ENCODE measurements at places on chromosomes 3 and 15.

- DNase-seq = no peak
Measured at GRCh38 chr3:114111060-114111770, 54.7 kb downstream of the QTRT2 start.

DNA sequence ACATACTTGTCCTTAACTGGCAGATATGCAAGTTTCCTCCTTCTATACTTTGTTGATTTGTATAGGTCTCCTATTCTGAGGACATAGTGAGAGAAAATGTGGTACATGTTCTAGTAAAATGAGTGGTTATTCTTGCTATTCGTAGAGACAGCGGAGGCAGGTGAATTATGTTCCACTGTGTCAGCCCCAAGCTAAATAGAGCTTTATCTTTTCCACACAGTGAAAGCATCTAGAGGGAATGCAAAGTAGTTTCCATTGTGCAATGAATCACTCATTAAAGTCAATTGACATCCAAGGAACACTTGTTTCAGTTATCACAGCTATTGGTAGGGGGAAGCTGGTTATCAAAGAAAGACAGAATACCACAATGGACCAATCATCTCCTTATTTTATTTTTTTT is 262.4 kb downstream of the NLGN1 start:
- no peak for DNase-seq

DNA sequence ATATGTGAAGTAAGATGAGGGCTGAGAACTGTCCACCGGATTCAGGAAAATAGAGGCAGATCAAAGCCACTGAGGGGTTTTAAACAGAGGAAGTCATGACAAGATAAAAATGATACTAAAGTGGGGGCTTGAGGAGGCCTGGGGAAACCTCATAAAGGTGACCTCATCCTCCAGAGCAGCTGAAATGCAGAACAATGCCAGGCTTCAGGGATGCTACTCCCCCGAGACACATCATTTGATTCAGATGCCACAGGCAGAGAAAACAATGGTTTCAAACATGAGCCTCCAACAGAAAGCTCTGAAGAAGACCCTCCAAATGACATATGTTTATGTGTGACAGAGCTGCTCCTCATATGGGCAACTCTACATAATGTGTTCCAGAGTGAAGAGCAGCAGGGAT is 6.4 kb downstream of the CFAP20DC start:
- peak; percentile 42 for DNase-seq

DNA sequence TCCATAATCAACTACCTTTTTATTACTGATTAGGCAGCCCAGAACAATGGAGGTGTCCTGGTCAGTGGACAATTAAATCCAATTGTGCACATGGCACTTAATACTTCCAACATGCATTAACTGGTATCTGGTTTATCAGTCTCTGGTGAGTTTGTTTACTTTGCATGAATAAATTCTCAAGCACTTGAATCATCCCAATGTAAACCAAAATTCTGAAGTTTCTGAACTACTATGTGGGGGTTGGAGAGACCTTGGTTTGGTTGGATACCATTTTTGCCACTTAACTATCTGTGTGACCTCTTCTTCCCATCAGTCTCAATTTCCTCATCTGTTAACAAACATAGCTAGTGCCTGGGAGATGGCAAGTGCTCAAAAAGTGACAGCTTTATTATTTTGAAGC is 70.5 kb upstream of the MAP4 start:
- peak; percentile 30 for DNase-seq

GRCh38 chr3:132652640-132653270 is 6.9 kb downstream of the ACAD11 start:
- DNase-seq = no peak

GRCh38 chr15:48059791-48060190 is 61.0 kb upstream of the SLC24A5 start:
- DNase-seq = no peak

DNA sequence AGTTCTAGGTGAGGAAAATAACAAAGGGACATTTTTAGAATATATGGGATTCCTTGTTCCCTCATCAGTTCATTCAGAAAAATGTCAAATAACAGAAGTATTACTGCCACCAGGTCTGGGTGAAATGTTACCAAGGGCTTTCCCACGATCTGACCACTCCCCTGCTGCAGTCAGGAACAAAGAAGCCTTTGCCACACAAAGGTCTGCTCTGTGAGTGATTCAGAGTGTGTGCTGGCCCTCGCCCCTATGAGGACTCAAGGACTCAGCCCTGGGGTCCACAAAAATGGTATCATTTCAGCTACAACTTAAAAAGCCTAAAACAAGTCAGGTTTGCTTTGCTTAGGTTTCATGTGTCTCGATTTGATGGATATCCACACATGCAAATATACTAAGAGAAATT is 5.0 kb downstream of the MKRN3 start:
- DNase-seq = peak; percentile 39

GRCh38 chr3:126527006-126527405 is 3.1 kb downstream of the CHST13 start:
- DNase-seq = no peak

- peak; percentile 64 for DNase-seq
Measured at GRCh38 chr3:144677103-144677502, 705.5 kb downstream of the DIPK2A start.

DNA sequence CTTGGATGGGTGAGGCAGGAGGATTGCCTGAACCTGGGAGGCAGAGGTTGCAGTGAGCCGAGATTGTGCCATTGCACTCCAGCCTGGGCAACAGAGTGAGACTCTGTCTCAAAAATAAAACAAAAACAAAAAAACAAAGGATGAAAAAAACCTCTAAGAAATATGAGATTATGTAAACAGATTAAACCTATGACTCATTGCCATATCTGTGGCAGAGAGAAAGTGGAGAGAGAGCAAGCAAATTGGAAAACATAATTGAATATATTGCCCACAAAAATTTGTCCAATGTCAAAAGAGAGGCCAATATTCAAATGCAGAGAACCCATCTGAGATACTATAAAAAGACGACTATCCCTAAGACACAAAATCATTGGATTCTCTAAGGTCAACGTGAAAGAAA is 1106.0 kb downstream of the OTOL1 start:
- peak; percentile 19 for DNase-seq

DNA sequence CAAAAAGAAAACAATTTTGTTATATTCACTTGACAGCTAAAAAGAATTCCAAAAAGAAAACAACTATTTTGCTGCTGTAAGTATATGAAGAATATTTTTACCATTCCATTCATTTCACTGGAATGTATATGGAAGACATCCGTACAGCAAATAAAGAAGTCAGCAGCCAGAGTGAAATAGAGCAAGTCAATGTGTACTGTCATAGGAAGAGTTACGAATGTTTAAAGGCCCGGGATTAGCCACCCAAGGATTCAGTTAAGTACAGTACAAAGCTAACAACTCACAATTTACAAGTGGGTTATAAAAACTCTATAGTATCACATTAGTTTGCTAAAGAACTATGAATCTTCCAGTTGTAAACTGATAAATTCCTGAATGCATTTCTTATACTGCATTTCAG is 14.4 kb upstream of the XXYLT1 start:
- DNase-seq = no peak

DNA sequence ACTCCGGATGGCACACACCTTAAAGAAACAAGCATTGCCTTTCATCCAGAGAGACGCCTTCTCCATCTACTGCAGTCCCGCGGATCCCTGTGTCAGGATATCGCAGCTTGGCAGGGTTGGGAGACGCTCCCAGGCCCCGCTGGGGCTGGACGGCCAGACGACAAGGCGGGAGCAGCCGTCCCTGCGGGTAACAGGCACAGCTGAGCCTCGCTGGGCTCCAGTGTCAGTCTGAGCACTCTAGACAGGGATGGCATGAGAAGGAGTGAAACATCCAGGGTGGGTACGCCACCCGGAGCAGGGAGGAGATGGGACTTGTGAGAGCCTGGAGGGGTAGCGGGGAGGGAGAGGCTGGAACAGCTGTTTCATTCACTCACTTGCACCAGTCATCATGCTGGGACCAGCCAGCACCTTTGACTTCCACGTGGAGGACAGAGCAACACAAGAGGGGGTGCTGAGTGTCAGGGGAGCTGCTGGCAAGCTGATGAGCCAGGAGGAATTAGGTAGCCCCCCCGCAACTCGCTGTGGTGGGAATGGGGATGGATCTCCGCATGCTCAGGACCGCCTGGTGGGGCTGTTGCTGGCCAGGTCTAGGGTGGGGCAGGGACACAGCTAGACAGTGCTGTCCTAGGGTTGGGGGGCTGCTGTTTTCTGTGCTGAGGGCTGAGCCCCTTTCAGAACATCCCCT is 31.6 kb upstream of the SNRPA1 start:
- DNase-seq = no peak

- DNase-seq = no peak
Measured at GRCh38 chr3:30577788-30578187, 28.6 kb upstream of the TGFBR2 start.

DNA sequence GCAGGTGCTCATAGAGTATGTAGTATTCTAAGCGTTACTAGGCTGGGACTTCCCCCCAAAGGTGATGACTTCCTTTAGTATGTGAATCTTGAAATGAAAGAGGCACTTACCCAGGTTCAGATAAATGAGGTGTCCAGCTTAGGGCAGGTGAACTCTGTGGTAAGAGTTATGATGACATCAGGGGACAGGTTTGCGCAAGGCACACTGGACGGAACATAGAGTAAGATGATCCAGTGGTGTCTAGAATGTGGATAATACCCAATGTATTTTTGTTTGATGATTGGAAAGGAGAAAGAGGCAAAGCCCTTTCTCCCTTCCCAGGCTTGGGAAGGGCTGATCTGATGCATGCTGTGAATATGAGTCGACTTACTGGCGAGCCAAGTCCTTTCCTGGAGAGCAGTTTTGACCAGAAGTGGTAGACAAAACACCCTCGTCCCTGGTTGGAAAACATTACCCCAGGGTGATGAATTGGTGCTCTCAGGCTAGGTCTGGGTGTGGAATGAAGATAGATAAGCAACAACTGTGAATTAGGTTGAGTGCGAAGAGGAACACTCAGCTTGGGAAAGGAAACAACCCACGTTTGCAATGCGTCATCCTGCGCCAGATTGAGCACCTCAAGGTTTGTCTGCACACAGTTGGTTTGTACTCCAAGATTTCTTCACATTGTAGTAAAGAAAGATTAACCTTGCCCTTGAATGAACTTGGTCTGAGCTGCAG is 124.2 kb downstream of the GHSR start:
- no peak for DNase-seq

- no peak for DNase-seq
Measured at GRCh38 chr15:89436560-89437311, 59.6 kb downstream of the RHCG start.

DNA sequence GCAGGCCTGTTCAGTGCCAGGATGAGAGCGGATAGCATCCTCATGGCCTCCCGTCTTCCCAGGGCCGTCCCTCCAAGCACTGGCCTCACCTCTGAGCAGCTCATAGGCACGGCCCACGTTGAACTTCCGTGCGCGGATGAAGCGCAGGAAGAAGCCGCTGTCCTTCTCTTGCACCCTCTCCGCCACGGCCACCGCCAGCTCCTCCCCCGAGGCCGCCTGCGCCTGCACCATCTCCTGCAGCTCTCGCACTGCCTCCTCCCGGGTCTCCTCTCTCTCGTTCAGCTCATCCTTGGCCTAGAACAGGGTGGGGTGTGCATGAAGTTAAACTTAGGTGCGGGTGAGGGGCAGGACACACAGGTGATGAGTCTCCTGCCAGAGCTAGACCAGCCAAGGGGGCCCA is 4.3 kb downstream of the RLBP1 start:
- no peak for DNase-seq

- peak; percentile 92 for DNase-seq
Measured at GRCh38 chr3:138043266-138044029, 33.5 kb downstream of the CLDN18 start.

DNA sequence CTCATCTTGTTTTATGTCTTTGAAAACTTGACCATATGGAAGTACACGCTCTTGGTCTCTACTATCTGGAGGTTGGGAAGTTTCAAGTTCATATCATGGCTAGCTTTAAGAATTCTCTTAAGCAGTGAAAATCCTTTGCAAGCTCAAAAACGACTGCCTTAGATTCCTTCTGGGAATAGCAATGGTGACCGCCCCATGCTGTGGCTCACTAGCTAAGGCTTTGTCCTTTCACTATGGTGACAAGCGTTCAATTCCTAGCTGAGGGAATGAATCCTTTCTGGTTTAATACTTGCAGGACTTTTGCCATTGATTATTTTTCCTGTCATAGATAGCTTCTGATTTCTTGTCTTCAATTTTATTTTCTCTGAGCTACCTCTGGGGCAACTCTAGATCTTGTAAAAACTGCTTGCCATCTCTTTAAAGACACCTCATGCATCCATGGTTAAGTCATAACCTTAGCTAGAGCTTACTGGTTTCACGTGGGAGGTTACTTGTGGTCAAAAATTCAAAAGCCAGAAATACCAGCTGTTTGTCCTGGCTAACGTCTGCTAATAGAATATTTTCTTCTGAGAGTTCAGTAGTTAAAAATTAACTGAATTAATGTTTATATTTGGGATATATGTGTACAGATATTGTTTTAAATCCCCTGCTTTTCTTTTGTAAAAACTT is 673.4 kb upstream of the CBLB start:
- no peak for DNase-seq

- no peak for DNase-seq
Measured at GRCh38 chr15:77710206-77710605, 77.5 kb upstream of the LINGO1 start.

- DNase-seq = peak; percentile 56
Measured at GRCh38 chr3:107690522-107691138, 167.9 kb downstream of the BBX start.

GRCh38 chr3:195697582-195698324 is 23.0 kb upstream of the MUC20 start:
- DNase-seq = peak; percentile 46

- DNase-seq = no peak
Measured at GRCh38 chr3:34301313-34301712, 502.9 kb downstream of the PDCD6IP start.

DNA sequence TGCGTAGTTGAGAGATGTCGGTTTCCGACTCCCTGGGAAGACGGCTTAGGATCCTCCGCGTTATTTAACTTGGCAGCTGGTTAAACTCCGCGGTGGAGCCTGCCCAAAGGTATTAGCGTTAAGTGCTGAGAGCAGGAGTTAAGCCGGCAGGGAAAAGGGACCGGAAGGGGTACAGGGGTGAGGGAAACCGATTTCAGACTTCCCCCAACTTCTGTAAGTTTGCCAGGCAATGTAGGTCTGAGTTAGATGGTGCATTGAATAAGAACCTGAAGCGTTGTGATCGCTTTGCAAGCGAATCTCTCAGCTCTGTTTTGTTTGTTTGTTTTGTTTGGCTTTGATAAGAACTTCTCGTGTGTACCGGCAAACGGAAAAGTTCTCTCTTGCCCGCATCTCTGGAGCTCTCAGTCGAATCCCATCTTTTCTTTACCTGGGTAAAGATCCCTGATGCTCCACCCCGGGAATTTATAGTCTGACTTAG is 6.0 kb upstream of the FEZF2 start:
- DNase-seq = no peak

- peak; percentile 71 for DNase-seq
Measured at GRCh38 chr15:24956111-24956838, 1.5 kb downstream of the SNRPN start.

DNA sequence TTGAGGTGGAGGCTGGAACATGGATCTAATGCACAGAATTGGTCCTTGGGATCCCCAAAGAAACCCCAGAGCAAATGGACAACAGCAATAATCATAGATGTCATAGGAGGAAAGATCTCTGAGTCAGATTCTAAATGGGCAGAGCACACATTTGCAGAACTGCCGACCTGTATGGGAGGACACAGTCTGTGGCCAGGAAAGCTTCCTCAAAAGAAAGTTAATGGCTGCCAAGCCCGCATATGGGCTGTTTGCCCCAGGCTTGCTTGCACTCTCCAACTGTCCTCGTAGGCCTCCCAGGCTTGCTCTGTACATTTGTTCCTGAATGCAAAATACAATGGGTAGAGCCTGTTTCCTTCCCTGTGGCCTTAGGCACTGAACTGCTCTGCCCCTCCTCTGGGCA is 102.0 kb upstream of the PLXNA1 start:
- DNase-seq = no peak
